SIG-M5 (cell line): ENCODE measurements at places on chromosomes 7 and 10.

DNA sequence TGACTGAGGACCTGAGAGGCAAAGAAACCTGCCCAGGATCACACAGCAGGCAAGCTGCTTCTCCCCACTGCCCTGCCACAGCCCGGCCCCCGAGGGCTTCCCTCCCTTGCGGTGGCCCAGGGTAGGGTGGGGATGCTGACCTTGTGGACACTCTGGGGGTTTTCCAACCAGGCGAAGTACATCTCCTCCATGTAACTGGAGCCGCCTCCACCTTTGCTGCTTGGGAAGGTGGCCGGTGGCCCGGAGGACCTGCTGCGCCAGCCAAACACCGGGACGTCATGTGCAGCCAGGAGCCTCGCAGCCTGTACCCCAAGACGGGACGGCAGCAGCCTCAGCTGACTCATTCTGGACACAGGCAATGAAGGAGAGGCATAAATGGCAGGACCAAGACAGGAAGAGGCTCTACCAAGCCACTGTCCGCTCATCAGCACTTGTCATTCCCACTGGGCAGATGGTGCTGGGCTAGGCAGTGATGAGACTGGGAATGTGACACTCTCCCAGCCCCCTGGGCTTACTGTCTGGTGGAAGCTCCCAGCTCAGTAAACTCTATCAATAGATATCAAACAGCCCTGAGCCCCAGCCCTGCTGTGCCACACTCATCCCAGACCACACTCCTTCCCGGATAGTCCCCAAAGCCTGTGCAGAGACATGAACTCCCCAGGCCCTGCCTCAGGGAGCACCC, 3.7 kb downstream of the OGDHL start:
- no peak for DNase-seq

DNA sequence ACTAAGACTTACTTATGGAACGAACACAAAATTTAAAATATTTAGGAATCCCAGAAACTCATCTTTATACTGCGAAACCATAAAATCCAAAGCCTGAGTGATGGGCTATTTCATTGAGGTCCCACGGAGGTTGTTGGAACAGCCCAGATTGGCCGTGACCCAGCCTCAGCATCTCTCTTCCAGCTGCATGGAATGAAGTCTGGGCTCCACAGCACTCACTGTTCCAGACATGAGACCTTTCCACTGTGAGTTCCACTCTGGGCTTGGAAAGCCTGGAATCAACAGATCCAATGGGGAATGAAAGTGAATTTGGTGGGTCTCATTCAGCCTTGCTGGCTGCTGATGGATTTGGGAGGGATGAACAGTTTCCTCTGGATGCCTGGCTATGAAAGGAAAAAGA, 184.9 kb downstream of the EMX2 start:
- DNase-seq: no peak

- DNase-seq: no peak
Measured at GRCh38 chr10:61939902-61940301, 38.4 kb downstream of the ARID5B start.

DNA sequence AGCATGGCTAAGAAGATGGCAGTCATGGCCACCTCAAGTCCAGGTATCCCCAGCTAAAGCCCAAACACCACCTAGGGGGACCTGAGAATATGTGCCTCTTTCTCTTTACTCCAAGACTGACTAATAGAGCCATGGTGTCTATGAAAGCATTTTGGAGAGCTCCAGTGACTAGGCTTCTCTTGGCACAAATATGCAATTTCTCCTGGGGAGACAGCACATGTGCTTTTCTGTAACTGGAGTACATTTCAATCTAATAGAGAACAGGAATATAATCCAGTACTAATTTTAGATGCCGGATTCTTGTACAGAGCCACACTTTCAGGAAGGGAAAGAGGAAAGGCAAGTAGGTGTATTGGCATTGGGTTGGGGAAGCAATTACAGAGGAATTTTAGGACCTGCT, 260.1 kb downstream of the BMPER start:
- DNase-seq: no peak
